ENCODE measurements at places on chromosomes 7 and 10.

- no peak for DNase-seq
Observed at GRCh38 chr7:50348469-50349162, 44.1 kb downstream of the IKZF1 start.

GRCh38 chr7:107914831-107915230 is 23.8 kb downstream of the DLD start:
- DNase-seq, result no peak

GRCh38 chr10:33223326-33224000 is 111.0 kb downstream of the NRP1 start:
- DNase-seq, result no peak

DNA sequence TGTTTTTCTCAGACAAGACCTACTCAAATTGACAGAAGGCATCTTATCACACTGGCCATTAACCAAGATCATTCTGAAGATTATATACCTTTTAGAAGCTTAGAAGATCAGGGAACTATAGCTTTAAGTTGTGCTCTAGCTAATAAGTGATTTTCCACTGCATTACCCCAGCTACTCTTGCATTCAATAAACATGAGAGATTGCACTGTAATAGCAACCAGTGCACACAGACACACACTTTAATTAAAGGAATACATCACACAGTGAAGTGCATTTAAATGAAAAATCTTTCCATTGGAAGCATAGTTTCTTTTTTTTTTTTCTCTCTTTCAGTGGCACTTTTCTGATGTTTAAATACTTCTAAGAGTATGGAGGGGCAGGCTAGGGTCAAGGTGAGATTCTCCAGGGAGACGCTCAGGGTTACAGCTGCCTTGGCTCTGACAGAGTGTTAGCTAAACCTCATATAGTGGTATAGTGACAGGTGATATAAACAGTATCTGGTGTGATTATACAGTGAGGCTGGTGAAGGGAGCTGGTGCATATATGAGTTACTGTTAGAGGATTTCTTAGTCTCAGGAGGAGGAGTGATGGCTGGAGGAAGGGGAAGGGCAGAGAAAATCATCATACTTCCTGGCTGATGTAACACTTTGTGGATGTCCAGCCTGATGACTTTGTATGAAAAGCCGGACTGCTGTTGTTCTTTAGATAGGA is 369.5 kb downstream of the SORCS3 start:
- DNase-seq, result no peak
